ENCODE measurements at places on chromosomes 6 and 20. TPM values are rescaled to one million over a fixed set of nuclear protein-coding genes. Genes with fewer than 3 reads are reported as not detected.
A peak's percentile ranks its signal among the peaks of the same experiment; 100 is the strongest.

- DNase-seq: no peak
Measured at GRCh38 chr20:7038029-7038428, 270.5 kb downstream of the BMP2 start.

DNA sequence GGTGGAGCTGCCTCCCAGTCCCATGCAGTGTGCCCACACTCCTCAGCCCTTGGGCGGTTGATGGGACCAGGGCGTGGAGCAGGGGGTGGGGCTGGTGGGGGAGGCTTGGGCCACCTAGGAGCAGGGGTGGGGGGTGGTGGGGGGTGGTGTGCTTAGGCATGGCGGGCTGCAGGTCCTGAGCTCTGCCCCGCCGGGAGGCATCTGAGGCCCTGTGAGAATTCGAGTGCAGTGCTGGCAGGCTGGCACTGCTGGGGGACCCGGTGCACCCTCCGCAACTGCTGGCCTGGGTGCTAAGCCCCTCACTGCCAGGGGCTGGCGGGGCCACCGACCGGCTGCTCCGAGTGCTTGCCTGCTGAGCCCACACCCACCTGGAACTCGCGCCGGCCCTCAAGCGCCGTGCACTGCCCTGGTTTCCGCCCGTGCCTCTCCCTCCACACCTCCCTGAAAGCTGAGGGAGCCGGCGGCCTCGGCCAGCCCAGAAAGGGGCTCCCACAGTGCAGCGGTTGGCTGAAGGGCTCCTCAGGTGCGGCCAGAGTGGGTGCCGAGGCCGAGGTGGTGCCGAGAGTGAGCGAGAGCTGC, 59.6 kb upstream of the PRL start:
- no peak for DNase-seq

DNA sequence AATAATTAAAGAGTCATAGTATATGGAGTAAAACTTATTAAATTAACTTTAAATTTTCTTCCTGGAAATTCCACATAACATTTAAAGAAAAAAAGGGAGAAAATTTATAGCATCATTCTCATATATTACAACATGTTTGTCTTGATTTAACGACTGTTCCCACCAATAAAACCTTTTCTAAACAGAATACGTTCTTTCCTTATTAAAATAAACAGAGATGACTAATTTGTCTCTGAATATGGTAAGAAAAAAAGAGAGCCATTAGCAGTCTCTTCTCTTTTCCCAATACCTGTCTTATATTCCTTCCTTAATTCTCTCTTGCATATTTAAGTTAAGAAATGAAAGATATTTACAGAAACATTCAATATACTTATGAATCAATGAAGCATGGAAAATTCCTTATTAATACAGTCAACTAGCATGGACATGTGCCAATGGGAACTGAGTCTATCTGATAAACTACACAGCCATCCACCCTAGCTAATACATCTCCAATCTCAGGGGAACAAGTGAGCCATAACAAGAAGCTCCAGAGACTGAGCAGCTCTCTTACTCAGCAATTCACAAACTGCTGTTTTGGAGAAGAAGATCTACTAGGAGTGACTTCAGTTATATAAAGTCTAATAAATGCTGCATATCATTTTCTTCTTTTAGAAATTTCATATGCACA, 347.1 kb upstream of the MANEA start:
- no peak for DNase-seq

DNA sequence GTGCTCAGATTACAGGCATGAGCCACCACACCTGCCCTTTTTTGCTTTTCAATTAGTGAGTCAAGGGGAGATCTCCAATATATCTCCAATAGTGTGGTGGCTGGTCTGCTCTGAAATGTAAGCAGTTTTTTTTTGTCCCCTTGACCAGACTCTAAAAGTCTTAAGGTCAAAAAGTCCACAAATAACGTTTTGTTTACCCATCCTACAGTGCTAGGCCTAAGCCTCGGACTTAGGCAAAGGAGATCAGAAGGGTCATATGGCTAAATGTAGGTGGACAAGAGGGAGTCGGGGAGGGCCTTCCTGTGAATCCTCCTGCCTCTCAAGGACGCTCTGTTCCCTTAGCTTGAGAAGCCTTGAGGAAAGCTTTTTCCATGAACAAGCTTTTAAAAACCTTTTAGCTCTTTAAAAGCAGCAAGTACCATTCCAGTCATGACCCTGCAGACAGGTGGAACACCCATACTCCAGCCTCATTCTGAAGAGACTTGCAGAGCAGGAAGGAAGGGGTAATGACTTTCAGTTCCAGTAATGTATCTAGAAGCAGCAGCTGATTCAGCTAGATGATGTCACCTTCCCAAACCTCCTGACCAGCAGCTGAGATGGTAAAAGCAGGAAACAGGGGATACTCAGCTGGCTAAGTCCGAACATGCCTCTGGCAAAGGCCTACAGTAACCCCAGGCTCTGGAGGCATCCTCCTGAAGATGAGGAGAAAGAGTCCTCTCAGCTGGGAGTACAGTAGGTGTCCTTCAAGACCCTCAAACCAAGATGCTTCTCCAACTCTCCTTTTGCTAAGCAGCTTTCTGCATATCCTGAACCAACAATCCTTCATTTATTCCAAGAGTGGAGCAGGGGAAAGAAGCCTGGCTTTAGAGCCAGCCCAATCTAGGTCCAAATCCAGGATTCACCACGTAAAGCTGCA, 23.6 kb downstream of the BCL2L1 start:
- DNase-seq: no peak

DNA sequence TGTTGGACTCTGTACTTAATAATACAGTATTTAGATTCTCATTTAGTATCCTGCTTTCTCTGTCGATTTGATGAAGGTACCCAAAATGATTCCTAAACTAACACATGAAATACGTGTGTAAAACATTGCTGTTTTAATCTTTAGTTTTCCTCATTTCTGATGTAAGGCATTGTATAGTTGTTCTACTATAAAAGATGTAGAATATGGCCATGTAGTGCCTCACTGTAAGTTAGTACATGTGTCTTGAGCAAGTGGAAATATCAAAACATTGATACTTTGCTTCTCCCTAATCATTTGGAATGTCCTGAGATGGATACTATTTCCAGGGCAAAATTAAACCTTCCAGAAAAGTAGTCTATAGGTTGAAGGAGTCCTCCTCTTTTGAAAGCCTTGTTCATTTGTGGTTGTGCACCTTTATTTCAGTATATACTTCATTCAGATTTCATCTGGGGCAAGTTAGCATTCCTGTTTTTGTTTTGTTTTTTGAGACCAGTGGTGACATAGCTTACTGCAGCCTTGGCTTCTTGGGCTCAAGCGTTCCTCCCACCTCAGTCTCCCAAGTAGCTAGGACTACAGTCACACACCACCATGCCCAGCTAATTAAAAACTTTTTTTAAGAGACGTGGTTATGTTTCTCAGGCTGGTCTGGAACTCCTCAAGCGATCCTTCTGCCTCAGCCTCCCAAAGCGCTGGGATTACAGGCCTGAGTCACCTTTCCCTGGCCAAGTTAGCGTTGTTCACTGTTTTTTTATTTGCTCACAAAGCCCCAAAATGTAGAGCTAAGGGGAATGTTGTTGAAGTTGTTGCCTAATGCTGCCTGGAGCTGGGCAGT, 11.6 kb downstream of the SRSF3 start:
- no peak for DNase-seq

GRCh38 chr20:1154691-1155090, 30.1 kb downstream of the TMEM74B start:
- no peak for DNase-seq

DNA sequence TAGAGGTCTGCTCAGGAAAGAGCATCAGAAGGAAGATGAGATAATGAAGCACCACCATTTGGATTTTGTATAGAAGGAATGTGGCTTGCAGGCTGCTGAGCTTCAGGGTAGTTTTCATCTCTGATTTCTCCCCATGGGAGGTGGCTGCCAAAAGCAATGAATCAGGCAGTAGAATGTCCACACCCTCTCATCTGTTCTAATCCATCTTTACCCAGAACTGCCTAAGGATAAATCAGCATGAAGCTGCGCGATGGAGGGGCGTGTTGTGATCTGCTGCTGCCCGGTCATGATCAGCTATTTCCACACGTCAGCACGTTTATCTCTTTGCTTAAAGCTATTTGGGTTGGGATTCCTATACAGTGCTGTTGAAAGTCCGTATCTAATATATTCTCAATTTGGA, 295.4 kb downstream of the FOXA2 start:
- no peak for DNase-seq

- DNase-seq: no peak
Measured at GRCh38 chr20:22106308-22106938, 401.0 kb downstream of the PAX1 start.

DNA sequence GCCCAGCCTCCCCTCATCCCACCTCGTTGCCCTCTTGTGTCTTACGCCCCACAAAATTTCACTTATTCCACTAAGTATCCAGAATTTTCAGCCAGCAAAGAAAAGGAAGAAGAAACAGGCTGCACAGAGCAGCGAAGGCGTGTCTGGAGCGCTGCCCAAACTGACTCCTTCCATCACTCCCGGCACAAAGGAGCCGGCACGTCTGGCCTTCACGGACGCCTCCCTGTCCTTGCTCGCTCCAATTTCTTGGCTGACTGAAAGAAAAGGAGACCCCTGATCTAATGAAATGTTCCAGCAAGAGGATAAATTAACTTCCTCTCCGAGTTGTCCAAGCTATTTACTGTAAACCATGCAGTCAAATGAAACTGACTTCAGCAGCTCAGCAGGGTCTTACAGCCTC, 152.3 kb upstream of the CDH4 start:
- no peak for DNase-seq

DNA sequence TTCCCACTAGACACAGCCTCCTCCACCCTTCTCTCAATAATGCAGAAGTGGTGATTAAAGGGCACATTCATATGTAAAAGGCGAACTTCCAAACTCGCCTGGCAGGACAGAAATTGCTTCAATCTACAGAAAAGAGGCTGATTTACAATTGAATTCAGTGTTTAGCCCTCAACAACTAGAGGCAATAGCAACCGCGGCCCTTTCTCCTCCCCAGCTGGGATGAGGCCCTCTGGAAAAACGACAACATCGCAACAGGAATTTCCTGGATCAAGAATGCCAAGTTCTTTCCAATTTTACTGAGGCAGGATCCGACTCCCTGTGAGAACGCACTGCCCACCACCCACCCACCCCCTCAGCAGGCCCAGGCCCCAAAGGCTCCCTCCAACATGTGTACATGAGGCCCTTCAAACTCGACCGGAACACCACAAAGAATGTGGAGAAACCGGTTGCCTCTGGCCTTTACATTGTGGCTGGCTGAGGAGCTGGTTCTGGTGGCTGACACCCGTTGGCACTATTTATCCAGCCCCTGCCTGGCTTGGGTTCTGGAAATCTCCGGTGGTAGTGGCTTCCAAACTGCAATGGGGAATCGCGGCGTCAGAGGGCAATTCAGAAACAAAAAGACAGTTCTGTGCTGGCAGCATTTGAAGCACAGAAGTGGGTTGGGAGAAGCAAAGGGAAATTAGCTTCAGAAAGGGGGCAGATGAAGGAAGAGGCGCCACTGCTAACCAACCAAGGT, 36.8 kb downstream of the ZMYND8 start:
- no peak for DNase-seq

DNA sequence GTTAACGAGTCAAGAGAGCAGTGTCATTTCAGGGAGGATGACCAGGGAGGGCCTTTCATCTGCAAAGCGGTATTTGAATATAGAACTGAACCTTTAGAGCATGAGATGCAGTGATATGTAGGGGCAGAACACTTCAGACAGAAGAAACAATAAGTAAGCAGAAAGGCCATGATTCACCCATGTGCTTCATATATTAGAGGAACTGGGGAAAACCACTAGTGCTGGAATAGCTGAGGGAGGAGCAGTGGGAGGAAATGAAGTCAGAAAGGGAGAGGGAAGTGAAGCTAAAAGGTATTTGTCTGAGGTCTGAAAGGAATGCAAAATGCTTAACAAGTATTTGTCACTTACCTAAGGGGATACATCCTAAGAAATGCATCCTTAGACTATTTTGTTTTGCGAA, 391.2 kb downstream of the ADGRB3 start:
- no peak for DNase-seq

- DNase-seq: no peak
Measured at GRCh38 chr6:56742122-56742791, 99.6 kb upstream of the DST start.

DNA sequence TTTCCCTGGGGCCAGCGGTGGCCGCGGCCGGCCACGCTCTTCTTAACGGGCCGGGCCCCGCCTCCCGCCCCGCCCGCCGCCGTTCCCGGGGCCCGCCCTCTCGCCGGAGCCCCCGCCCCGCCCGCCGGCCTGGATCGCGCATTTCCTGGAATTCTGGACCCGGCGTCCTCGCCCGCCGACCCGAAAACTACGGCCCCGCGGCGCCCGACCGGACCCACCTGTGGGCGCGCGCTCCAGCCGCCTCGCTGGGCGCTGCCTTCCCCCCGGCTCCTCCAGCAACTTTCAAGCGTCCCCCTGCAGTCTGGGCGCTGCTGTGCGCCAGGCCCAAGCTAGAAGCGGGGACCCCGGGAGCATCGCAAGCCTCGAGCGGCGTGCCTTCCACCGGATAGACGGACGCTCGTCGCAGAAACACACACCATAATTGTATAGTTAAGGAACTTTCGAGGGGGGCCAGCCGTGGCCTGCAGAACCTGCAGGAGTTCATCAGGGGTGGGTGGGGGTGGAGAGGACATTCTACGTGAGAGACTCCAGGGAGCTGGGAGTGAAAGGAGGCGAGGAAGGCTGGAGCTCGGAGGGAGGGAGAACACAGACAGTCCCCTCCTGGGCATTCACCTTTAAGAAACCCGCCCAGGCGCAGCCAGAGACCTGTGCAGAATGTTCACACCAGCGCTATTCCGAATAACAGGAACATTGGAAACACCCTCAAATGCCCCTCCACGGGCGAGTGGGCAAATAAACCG, at the start of gene ADA:
Gene ADA, minus strand, starts transcription at position 16 of the 740 bp plus-strand sequence. CDS start 92 bp downstream, outside the sequence.
- peak; percentile 57 for DNase-seq

DNA sequence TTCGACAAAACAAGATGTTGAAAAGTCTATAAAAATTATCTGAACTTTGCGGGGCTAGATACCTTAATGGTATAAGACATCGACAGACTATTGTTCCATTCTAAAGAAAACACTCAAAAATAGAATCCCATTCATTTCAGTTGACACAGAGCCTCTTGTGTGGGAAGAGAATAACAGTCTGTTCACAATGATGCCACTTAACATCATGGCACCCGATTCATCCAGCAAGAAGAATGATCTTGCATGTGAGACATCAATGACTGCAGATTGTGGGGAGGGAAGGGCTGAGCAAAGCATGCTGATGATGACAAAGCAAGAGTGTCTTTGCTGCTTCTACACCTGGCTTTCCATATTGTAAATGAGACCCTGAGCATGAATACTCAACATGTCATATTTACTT, 49.7 kb upstream of the ARMH2 start:
- no peak for DNase-seq

DNA sequence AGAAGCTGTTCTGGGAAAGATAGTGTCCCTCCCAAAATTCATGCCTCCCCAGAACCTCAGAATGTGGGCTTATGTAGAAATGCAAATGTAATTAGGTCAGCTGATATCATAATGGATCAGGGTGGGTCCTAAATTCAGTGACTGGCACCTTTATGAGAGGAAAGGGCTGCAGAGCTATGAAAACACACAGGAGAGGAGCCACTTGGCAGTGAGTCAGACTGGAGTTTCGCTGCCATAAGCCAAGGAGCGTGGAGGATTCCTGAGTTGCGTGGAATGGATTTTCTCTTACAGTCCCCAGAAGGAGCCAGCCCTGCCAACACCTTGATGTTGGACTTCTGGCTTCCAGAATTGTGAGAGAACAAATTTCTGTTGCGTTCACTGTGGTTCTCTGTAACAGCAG, 249.8 kb upstream of the PMEPA1 start:
- DNase-seq: no peak

- no peak for DNase-seq
Measured at GRCh38 chr20:63553933-63554290, at the start of gene FNDC11. FNDC11 (plus strand) TSS chr20:63554159; CDS start chr20:63555664, 1,505 bp downstream.

The DUSP15 gene
- polyA plus RNA-seq: not detected

The C20orf202 gene
- polyA plus RNA-seq: not detected

The RFX6 gene
- not detected for polyA plus RNA-seq

The TPMT gene
- polyA plus RNA-seq: 17.7 TPM

The ZNF334 gene
- not detected for polyA plus RNA-seq

The OR2B6 gene
- polyA plus RNA-seq: not detected

The ELOVL5 gene
- 33.0 TPM for polyA plus RNA-seq

The KCNB1 gene
- not detected for polyA plus RNA-seq
